ENCODE measurements at places on chromosomes 16 and 17.
A peak's percentile ranks its signal among the peaks of the same experiment; 100 is the strongest.

GRCh38 chr17:40364121-40364861 is at the start of gene GJD3:
Gene GJD3 (minus strand): TSS chr17:40364737. CDS start chr17:40363815, 922 bp downstream.
- DNase-seq = no peak

- DNase-seq = no peak
Observed at GRCh38 chr17:73307130-73307529, 4.7 kb downstream of the CDC42EP4 start.

- no peak for DNase-seq
Observed at GRCh38 chr17:22266231-22266630, 573.9 kb downstream of the KCNJ18 start.

DNA sequence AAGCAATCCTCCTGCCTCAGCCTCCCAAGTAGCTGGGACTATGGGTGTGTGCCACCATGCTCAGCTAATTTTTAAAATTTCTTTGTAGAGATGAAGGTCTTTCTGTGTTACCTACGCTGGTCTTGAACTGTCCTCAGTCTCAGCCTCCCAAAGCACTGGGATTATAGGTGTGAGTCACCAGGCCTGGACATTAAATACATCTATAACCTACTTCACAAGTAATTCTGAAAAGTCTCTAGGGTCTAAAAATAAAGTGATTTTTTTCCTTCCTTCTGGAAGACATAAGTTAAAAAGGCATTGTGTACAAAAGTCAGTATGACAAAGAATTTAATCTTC is 118.3 kb downstream of the PARN start:
- DNase-seq = no peak

DNA sequence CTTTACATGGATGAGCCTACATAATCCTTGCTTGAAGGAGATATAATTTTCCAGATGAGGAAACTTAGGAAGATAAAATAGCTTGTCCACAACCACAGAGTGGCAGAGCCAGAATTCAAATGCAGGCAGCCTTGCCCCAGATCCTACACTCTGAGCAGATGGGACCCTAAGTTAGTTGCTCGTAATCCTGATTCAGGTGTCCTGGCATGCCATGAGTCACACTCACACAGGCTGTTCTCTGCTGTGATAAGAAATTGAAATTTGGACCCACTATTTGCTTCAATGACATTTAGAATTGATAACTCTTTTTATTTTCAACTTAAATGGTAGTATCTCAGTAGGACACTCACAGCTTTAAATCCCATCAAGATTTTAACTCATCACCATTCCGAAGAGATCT is 150.7 kb upstream of the CACNG5 start:
- DNase-seq = no peak

DNA sequence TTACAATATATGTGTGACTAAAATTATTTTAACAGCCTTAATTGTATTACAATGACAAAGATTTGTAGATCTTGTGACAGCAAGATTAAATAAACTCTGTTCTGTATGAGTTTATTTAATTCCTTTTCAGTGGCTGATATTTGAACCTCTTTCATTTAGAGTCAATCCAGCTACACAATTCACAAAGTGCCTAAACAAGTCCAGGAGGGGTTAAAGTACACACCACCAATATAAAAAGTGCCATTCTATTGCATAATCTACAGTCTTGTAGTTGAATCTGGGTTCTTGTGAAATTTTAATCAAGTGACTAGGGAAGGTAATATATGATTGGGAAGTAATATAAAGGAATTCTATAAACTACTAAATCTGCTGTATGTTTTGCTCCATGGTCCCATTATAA is 3.9 kb upstream of the NFAT5 start:
- DNase-seq = no peak

- DNase-seq = no peak
Observed at GRCh38 chr16:71552698-71553503, 24.0 kb downstream of the TAT start.

GRCh38 chr17:74082886-74083285 is 120.6 kb upstream of the RPL38 start:
- no peak for DNase-seq

GRCh38 chr17:52106072-52106471 is 52.4 kb downstream of the CA10 start:
- DNase-seq = no peak

DNA sequence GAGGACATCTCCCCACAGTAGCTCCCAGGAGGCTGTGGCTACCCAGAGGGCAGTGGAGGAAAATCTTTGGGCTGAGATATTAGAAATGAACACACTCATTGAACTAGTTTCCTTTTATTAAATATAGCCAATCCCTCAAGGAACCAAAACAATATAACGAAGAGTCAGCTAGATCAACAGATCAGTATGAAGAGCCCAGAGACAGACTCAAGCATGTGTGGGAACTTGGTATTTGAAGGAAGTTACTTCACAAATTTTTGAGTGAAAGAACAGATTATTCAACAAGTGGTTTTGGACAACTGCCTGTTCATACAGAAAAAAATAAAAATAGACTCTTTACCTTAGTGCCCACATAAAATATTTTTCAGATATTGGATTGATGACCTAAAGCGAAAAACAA is 183.6 kb upstream of the PMFBP1 start:
- DNase-seq = no peak

DNA sequence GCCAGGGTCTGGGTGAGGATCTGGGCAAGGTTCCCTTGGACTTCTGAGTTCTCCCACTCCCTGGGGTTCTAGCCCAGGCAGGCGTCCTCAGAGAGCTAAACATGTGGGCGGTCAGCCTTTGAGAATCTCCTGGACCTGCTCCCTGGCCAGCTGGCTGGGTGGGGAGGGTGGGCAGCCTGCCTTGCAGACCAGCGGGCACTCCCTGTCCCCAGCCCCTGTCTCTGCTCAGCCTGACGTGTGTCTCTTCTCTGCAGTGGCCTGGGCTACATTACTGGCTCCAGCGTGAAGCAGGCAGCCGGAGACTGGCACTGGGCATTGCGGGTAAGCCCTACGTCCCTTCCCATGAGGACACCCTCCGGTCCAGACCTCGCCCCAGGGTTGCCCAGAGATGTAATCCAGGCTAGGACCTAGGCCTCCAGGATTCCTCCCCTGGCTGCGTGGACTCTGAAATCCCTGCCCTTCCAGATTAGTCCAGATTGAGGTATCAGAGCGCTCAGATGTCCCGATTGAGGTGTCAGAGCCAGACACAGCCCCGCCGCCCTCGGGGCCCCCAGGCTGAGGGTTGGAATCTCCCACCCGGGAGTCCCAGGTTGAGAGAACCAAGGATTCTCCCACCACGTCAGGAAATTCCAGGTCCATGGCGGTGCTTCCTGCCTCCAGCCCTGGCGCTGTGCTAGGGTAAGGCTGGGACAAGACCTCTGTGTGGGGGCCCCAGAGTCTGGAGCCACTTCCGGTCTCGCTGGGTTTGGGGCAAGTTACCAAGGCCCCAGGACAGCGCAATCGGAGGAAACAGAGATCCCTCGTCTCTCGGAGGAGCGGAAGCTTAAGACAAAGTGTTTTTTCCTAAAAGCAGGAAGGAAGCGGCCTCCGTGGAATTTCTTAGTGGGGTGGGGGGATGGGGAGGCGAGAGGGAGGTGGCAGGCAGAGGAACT is 24.1 kb downstream of the MYBBP1A start:
- peak; percentile 78 for DNase-seq

GRCh38 chr17:17732892-17733670 is 51.8 kb downstream of the RAI1 start:
- DNase-seq = no peak

- DNase-seq = no peak
Observed at GRCh38 chr17:40813804-40814203, 8.6 kb downstream of the KRT10 start.

- no peak for DNase-seq
Observed at GRCh38 chr16:15658149-15658548, 8.1 kb downstream of the NDE1 start.

GRCh38 chr17:33751702-33752065 is 458.6 kb upstream of the ASIC2 start:
- DNase-seq = no peak

DNA sequence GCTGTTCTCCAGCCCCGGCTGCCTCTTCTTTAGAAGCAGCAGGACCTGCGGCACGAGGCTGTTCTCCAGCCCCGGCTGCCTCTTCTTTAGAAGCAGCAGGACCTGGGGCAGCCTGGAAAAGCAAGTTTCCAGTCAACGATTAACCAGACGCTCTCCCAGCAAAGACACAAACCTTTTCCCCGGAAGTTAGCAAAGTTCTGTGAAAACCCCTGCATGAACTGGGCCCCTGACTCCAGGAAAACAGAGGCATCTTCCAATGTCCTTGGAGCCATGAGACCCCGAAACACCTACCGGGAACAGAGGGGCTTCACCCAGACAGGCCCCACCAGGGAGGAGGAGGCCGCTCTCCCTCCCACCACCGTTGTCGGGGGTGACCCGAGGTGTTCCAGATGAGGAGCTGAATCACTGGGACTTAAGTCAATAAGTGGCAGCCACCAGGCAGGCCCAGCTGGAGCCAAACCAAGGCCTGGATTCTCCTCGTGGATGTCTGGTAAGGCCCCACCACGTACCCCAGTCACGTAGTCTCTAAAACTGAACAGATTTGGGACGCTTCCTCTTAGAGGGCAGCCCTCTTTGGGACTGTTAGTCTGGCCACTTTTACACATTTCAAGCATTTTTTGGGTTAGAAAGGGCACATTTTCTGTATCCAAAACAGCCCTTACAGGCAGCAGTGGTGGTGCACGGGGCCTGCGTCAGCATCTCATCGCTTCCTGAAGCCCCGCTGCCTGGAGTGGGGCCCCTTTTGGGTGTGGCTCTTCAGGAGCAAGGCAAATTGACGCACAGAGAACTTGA is at the start of gene RPH3AL:
RPH3AL (minus strand) TSS at position 387 of the 792 bp plus-strand sequence. CDS start 25,264 bp downstream, outside the sequence.
- no peak for DNase-seq

- no peak for DNase-seq
Observed at GRCh38 chr16:4241928-4242283, at the start of gene SRL. Gene SRL (minus strand): TSS chr16:4242080. CDS start chr16:4242067, 13 bp downstream.

- no peak for DNase-seq
Observed at GRCh38 chr16:648071-648780, 939 bp upstream of the WDR90 start.

- no peak for DNase-seq
Observed at GRCh38 chr16:56312028-56312300, 113.4 kb downstream of the AMFR start.

DNA sequence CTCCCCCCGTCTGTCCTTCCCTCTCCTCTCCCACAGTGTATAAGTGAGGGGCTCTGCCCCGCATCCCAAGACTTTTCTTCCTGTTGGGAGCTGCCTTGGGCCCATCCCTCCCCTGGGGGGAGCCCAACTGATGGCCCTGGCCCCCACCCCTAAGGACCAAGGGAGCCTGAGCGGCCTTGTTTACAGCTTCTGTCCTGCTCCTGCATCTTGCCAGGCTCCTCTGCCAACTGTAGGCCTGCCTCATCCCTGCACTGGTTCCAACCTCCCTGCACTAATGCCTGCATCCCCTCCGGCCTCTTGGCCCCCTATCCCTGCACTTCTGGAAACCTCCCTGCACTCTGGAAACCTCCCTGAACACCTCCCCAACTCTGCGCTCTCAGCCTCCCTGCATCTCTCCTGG is 1.4 kb upstream of the PAGR1 start:
- no peak for DNase-seq

DNA sequence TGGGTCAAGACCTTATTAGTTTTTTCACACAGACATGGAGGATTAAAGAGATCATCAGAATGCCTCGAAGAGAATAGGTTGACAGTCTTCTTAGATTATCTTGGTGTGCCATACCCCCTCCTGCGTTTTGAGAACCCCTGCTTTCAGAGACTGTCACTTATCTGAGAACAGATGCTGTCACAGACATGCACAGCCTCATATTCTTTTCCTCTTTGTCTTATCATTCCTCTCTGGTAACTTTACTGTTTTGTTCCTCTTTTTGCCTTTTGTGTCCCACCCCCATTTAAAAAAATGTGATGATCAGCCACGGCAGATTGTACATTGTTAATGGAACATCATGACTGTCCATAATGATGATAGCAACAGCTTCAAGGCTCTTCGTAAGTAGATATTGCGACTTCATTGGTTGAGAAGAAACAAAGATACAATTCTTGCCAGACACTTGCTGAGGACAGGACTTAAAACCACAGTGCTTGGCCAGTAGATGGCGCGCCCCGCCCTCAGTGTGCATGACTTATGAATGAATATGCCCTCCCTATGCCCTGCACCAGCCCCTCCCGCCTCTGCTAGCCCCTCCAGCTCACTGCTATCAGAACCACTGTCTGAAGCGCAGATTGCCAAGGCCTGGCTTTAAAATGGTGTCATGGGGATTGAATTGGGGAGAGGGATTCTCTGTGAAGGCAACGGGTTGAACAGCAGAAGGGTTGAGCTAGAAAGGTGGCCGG is 2.6 kb upstream of the PITPNC1 start:
- DNase-seq = peak; percentile 88

DNA sequence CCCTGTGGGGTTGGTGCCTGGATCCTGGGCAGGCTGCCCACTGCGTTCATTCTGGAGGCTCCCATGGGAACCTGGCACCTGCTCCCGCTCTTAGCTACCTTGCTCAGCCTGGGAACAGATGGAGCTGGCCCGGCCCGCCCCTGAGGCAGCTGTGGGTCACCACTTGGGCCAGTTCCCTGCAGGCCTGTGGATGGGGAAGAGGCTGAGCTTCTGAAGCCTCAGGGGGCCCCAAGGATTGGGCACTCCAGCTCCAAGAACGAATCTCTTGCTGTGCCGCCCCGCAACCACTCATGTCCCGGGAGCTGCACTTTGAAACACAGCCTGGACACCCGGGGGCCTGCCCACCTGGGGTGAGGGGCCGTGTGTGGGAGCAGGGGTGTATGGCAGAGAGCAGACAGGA is 37.7 kb downstream of the BAHCC1 start:
- no peak for DNase-seq

GRCh38 chr17:38715216-38715943 is 10.3 kb downstream of the MLLT6 start:
- no peak for DNase-seq

- DNase-seq = no peak
Observed at GRCh38 chr16:52708476-52708875, 161.5 kb upstream of the TOX3 start.

DNA sequence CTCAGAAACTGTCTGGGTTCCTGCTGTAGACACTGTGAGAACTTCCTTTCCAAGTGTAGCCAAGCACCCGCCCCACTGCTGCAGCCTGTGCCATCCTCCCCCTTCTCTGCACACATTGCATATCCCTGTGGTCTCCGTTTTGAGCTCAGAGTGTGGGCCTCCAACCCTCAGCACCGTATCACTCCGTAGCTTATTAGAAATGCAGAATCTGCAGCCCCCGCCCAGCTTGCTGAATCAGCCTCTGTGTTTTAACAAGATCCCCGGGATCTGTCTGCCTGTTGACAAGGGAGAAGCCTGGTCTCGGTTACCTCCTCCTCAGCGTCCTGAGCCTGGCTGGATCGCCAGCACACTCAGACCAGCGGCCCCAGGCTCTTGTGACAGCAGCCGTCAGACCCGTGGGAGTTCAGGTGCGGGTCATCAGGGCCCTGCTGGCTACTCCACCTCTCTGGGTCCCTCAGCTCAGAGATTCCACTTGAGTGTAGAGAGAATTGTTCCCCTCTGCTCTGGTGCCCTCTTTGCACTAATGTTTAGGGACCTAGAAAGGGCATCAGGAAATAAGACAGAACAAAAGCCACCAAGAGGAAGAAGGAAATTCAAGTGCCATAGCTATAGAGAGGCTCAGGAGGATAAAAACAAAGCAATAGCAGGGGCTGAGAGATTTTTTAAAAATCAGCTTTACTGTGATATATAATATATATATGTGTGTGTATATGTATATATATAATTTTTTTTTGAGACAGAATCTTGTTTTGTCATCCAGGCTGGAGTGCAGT is 92.3 kb downstream of the PITPNC1 start:
- DNase-seq = peak; percentile 25

GRCh38 chr17:1755252-1755826 is 6.5 kb upstream of the SERPINF1 start:
- no peak for DNase-seq

Measured in endothelial cell (in vitro differentiated cells).